ENCODE measurements at places on chromosomes 4 and X.

- no peak overlapping the region for H3K4me3 ChIP-seq
- ATAC-seq, result no peak
- H3K36me3 ChIP-seq, result no peaks in the 10 kb centered on the region
- H3K27me3 ChIP-seq, result no peaks in the 10 kb centered on the region
- H3K27ac ChIP-seq, result no peak overlapping the region
- no peaks in the 10 kb centered on the region for H3K4me1 ChIP-seq
Measured at GRCh38 chrX:79466636-79467035, 99.5 kb upstream of the ITM2A start.

- H3K4me3 ChIP-seq, result no peak overlapping the region
- no peak for ATAC-seq
- H3K4me1 ChIP-seq, result no peaks in the 10 kb centered on the region
- no peaks in the 10 kb centered on the region for H3K36me3 ChIP-seq
- H3K27me3 ChIP-seq, result no peaks in the 10 kb centered on the region
Measured at GRCh38 chrX:138875472-138875871, 164.0 kb upstream of the FGF13 start.

DNA sequence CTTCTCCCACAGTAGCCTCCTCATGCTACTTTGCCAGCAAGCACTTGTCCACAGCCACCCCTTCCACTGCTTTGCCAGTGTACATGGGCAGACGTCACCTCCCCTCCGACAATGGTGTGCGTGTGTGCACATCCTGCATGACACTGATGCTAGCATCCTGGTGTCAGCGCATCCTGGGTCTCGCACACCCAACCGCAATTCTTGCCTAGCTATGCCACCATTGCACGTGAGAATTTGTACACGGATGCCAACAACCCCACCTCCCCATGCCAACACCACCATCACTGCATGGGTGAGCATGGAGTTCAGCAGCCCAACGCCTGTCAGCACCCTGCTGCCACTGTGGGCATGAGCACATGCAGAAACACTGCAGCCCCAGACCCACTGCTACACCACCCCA lies 550.0 kb downstream of the STPG2 start:
- H3K27ac ChIP-seq, result no peak overlapping the region
- ATAC-seq, result no peak
- H3K36me3 ChIP-seq, result no peaks in the 10 kb centered on the region
- H3K27me3 ChIP-seq, result no peaks in the 10 kb centered on the region

DNA sequence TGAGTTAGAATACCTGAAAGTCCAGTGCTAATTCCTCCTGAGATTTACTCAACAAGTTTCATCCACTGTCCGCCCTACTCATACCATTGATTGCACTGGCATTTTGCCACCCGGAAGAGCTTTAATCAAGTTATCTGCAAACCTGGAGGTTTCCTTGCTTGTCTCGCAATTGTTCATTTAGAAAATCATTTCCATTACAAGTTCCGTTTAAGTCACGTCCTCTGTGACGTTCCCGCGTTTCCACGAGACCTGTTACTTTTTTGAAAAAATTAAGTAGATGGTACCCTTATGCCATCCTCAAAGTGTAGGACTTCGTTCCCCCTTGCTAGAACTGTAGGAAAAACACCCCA lies 761 bp upstream of the FRYL start:
- peak; percentile 17 for ATAC-seq
- peak overlapping the region; percentile 93 for H3K4me3 ChIP-seq
- H3K4me1 ChIP-seq, result peaks cover 18% of the 10 kb centered on the region
- peaks cover 22% of the 10 kb centered on the region for H3K36me3 ChIP-seq

DNA sequence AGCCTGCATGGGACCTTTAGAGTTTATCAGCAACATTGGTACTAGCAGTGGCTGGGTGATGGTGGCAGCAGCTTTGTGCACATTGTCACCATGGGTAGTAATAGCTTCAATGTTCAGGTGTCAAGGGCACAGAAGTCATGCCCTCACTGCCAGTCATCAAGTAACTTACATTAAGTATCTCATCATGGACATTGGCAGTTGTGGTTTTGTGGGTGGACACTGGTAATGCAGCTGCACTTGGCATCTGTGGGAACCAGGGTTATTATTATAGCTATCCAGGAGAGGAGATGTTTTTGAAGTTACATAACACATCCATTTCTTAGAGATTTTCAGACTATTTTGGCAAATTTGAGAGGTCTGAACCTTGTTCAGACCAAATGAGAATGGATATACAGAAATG lies 243.2 kb upstream of the NOCT start:
- H3K27me3 ChIP-seq, result peaks cover 4% of the 10 kb centered on the region
- no peak for ATAC-seq
- no peaks in the 10 kb centered on the region for H3K4me1 ChIP-seq
- no peak overlapping the region for H3K4me3 ChIP-seq

- no peak overlapping the region for H3K4me3 ChIP-seq
- no peaks in the 10 kb centered on the region for H3K36me3 ChIP-seq
- ATAC-seq, result no peak
- no peak overlapping the region for H3K27ac ChIP-seq
- H3K27me3 ChIP-seq, result no peaks in the 10 kb centered on the region
Measured at GRCh38 chrX:115687595-115687994, 126.6 kb downstream of the PLS3 start.

- H3K4me1 ChIP-seq, result no peaks in the 10 kb centered on the region
- no peak overlapping the region for H3K4me3 ChIP-seq
- no peaks in the 10 kb centered on the region for H3K36me3 ChIP-seq
- no peak overlapping the region for H3K27ac ChIP-seq
- H3K27me3 ChIP-seq, result no peaks in the 10 kb centered on the region
Measured at GRCh38 chrX:538311-538710, 92.3 kb upstream of the SHOX start.

DNA sequence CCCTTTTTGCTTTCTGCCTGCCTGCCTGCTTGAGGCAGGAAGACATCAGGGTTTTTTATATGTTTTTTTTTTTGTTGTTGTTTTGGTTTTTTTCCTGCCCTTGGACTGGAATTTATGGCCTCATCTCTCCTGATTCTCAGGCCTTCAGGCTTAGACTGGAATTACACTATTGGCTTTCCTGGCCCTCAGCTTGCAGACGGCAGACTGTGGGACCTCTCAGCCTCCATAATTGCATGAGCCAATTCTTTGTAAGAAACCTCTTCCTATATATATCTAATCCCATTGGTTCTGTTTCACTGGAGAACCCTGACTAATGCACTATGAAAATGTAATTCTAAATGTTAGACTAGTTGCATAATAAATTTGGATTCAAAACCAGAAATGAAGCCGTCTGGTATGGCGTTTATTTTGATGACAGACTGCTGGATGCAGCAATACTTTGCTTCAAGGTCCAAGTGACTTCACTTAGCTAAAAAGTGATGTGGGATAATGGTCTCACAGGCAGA lies 59.0 kb downstream of the SEL1L3 start:
- peak overlapping the region; percentile 21 for H3K27ac ChIP-seq
- H3K4me3 ChIP-seq, result no peak overlapping the region
- no peaks in the 10 kb centered on the region for H3K27me3 ChIP-seq

- ATAC-seq, result no peak
- H3K4me1 ChIP-seq, result no peaks in the 10 kb centered on the region
- H3K4me3 ChIP-seq, result no peak overlapping the region
- no peak overlapping the region for H3K27ac ChIP-seq
Measured at GRCh38 chr4:129578336-129578735, 482.4 kb downstream of the C4orf33 start.

- no peak for ATAC-seq
- no peak overlapping the region for H3K27ac ChIP-seq
- H3K4me3 ChIP-seq, result no peak overlapping the region
- H3K27me3 ChIP-seq, result no peaks in the 10 kb centered on the region
- no peaks in the 10 kb centered on the region for H3K4me1 ChIP-seq
Measured at GRCh38 chrX:22037911-22038537, 5.9 kb downstream of the PHEX start.

- no peaks in the 10 kb centered on the region for H3K4me1 ChIP-seq
- H3K4me3 ChIP-seq, result no peak overlapping the region
- H3K27ac ChIP-seq, result no peak overlapping the region
- H3K36me3 ChIP-seq, result peaks cover 22% of the 10 kb centered on the region
- ATAC-seq, result no peak
- H3K27me3 ChIP-seq, result no peaks in the 10 kb centered on the region
Measured at GRCh38 chr4:163111588-163111987, 55.1 kb downstream of the NAF1 start.

DNA sequence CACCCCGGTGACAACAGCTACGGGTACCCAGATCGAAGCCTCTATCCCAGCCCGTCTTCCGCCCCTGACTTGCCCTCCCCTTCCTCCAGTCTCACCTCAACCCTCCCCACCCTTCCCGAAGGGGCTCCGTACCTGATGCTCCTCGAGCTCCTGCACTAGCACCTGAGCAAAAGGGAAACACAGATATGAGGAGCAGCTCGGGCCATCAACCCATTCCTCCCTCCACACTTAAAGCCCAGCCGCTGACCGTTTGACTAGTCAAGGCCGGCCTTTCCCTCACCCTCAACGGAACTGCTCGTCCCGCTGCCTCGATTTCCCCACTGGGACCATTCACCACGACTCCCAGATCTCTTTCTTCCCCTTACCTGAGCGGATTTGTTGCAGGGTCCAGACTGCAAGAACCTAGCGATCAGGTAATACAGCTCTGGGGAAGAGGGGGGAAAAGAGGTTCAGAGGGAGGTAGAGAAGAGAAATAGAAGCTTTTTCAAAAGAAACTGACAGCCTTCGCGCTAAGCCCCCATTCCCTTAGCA lies 731 bp downstream of the BRWD3 start:
- no peaks in the 10 kb centered on the region for H3K4me1 ChIP-seq
- no peak for ATAC-seq
- H3K4me3 ChIP-seq, result peak overlapping the region; percentile 90

DNA sequence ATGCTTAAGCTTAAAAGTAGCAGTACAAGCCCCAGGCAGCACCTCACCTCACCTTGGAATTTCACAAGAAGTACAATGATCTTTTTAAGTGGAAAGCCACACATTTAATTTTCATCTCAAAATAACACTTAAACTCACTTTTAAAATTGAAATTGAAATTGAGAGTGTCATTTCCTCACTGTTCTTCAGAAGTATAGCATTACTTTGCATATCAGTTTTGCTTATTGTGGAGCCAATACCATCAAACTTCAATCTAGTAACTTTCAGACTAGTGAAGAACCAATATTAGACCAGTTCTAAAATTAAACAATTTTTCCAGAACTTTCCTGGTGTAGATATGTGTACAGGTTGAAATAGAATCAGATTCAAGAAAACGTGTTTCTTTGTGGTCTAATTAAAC lies 242.4 kb downstream of the NDST4 start:
- H3K4me3 ChIP-seq, result no peak overlapping the region
- H3K27ac ChIP-seq, result no peak overlapping the region
- no peak for ATAC-seq
- H3K36me3 ChIP-seq, result no peaks in the 10 kb centered on the region
- no peaks in the 10 kb centered on the region for H3K27me3 ChIP-seq

- H3K27me3 ChIP-seq, result peaks cover 6% of the 10 kb centered on the region
- no peak overlapping the region for H3K27ac ChIP-seq
- H3K4me1 ChIP-seq, result no peaks in the 10 kb centered on the region
- H3K36me3 ChIP-seq, result no peaks in the 10 kb centered on the region
Measured at GRCh38 chr4:89196056-89196674, 84.8 kb downstream of the TIGD2 start.

GRCh38 chr4:6913350-6913905 lies 3.8 kb downstream of the TBC1D14 start:
- no peak overlapping the region for H3K27ac ChIP-seq
- H3K4me1 ChIP-seq, result peaks cover 49% of the 10 kb centered on the region
- H3K36me3 ChIP-seq, result peaks cover 13% of the 10 kb centered on the region
- peak overlapping the region; percentile 95 for H3K4me3 ChIP-seq
- H3K27me3 ChIP-seq, result no peaks in the 10 kb centered on the region
- ATAC-seq, result no peak

- no peak overlapping the region for H3K27ac ChIP-seq
- no peak overlapping the region for H3K4me3 ChIP-seq
- no peak for ATAC-seq
- no peaks in the 10 kb centered on the region for H3K27me3 ChIP-seq
- H3K36me3 ChIP-seq, result no peaks in the 10 kb centered on the region
- H3K4me1 ChIP-seq, result no peaks in the 10 kb centered on the region
Measured at GRCh38 chr4:188023682-188024081, 28.1 kb downstream of the ZFP42 start.

DNA sequence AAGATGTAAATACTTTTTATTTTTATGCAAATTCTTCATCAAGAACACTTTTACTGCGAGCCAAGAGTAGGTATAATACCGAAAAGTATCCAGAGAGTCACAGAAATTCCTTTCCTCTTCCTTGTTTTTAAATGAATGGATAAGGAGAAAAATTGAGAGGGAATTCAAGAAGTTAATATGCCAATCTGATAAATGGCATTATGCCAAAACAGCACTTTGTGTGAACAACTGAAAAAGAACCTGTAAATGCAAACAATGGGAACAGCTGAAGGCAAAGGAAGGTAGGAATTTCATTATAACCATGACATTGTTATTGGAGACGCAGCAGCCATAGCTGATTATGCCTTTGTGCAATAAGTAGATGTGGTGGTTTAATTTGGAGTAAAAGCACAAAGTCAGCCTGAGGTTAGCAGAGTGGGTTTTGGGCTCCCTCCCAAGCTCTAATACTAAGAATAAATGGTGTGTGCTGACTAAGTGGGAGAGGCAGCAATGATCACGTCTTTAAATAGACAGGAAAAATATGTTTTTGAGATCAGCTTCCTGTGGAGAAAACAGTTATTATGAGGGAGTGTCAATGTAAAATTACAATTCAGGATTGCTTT lies 209.8 kb upstream of the NDST4 start:
- H3K27ac ChIP-seq, result no peak overlapping the region
- no peaks in the 10 kb centered on the region for H3K4me1 ChIP-seq
- no peaks in the 10 kb centered on the region for H3K27me3 ChIP-seq
- no peaks in the 10 kb centered on the region for H3K36me3 ChIP-seq
- no peak overlapping the region for H3K4me3 ChIP-seq

DNA sequence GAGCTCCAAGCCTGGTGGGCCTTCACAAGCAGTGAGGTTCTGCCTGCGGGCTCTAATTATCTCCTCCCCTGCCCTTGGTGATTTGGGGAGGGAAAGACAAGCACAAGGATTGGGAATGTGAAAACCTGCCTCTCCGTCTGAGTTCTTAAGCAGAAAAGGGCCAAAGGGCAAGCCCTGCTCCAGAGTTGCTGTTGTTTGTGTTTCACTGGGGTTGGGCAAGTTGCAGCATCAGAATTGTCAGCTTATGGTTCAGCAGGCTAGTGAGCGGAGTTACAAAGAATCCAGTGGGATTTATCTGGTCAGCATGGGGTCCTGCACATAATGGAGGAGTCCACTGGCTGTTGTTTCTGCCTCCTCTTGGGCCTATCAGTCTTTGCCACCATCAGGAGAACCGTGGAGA lies 60.5 kb downstream of the NHS start:
- H3K4me1 ChIP-seq, result no peaks in the 10 kb centered on the region
- no peak overlapping the region for H3K27ac ChIP-seq
- ATAC-seq, result no peak
- no peaks in the 10 kb centered on the region for H3K27me3 ChIP-seq
- H3K36me3 ChIP-seq, result no peaks in the 10 kb centered on the region

Measured in activated T-helper 17 cell treated with anti-CD3 and anti-CD28 coated beads, Interleukin-2, amount 50 U/mL, for 72 hours (primary cell).